ENCODE measurements at places on chromosomes 13 and 19.

GRCh38 chr19:40281381-40282208, 3.5 kb downstream of the AKT2 start:
- no peak for DNase-seq

GRCh38 chr19:3098141-3098514, 4.0 kb downstream of the GNA11 start:
- DNase-seq, result no peak

DNA sequence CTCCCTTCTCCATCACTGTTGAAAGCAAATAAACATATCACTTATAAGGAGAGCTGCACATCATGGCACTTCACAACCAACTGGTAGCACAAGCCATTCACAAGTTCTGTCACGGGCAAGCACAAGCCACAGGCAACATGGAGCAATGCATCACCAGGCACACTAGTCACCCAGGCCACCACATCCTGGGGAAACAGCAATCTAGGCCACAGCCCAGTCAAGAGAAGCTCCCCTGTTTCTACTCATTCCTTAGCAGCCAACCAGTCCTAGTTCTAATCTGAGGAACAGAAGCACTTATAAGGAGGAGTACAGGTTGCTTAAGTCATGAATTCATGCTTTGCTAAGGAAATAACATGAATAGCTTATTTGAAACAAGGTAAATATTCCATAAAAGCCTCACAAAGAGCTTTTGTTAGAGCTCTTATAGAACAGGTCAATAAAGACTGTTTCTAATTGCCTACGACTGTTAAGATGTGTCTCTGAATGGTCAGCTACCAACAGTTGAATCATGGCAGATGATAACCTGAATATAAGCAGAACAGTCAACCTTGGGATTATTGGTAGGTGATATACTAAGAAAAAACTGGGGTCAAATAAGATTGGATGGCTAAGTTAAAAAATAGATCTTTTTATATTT, 169.0 kb downstream of the TBC1D4 start:
- DNase-seq, result no peak

- DNase-seq, result no peak
Observed at GRCh38 chr19:54877471-54877870, 3.4 kb downstream of the FCAR start.

GRCh38 chr19:52533901-52534300, 6.4 kb downstream of the ZNF808 start:
- no peak for DNase-seq

GRCh38 chr19:41563854-41564514, 12.0 kb upstream of the CEACAM21 start:
- peak; percentile 75 for DNase-seq
